ENCODE measurements at places on chromosomes 4 and X.

- DNase-seq, result peak; percentile 57
These were observed 108.3 kb upstream of the CAMK2D start for GRCh38 chr4:113869743-113870375.

DNA sequence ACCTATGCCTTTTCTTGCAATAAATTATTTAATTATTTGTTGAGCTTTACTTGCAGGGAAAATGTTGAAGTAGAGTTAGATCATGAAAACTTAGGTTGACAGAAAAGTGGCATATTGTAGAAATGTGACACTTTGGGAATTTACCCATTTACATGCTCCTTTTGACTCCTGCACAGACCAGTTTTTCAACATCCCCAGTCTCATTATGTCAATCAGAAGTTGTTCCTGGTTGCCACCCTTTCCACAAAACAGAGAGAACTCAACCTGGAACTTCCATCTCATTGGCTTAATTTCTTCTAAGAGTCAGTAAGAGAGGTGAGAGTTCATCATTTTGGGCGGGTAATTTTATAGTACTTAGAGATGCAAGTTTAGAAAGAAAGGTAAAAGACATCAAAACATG lies 284.6 kb upstream of the ANKRD50 start:
- no peak for DNase-seq

- peak; percentile 55 for DNase-seq
These were observed 10.7 kb downstream of the KLHL8 start for GRCh38 chr4:87209696-87210095.

- DNase-seq, result no peak
These were observed 1.8 kb downstream of the WWC2 start for GRCh38 chr4:183100827-183101226.

GRCh38 chr4:90727938-90728337 lies 600.7 kb downstream of the CCSER1 start:
- no peak for DNase-seq

DNA sequence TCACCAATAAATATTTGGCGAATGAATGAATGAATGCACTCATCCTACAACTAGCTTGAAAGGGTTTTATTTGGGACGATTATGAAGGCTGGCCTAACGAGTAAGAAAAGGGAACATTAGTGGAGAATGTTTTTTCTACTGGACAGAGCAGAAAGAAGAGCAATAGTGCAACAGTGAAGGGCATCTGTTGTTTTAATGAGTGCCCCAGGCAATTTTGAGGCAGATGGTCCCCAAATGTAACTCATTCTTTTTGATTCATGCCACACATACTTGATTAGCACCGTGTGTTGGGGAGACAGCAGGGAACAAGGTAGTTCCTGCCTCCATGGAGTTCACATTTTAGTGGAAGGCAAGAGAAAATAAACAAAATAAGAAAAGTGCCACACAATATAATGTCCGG lies 22.7 kb upstream of the INTS6L start:
- DNase-seq, result no peak

- DNase-seq, result peak; percentile 30
These were observed 220.7 kb downstream of the CAMK2D start for GRCh38 chr4:113540859-113541258.

DNA sequence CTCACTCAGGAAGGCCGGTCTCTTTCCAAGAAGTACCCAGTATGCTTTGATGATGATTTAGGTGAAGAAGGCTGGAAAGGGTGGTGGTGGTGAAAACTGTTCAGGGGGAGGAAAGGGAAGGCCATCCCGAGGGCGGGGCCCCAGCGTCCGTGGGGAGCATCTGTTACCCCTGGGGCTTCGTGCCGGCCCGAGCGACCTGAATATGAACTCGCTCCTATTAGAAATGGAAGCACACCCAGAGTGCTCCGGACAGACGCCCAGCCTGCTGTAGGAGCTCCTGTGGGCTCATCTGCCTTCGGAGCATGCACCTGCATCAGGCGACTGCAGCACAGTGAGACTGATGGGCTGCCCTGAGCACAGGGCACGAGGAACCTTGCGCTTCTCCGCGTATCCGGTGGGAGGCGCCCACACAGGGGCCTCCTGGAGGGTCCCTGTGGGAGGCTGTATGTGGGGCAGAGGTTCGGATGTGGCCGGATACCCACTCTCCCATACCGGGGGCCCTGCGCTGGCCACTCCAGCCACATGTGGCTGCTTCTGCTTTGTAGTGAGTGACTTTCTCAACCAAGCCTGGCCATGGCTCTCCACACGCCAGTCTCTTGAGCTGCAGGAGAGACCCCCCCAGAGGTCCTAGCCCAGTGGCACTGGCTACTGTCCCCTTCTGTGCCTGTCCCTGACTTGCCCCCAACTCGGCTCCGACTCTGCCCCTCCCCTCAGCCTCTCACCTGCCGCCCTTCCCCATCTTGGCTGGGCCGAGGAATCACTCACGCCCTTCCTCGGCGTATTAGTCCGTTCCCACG lies 36.7 kb downstream of the FGFRL1 start:
- DNase-seq, result peak; percentile 9

GRCh38 chr4:52799813-52800212 lies 48.6 kb upstream of the ERVMER34-1 start:
- no peak for DNase-seq

GRCh38 chr4:161519611-161520010 lies 644.2 kb downstream of the FSTL5 start:
- DNase-seq, result no peak

GRCh38 chr4:79439489-79439888 lies 31.5 kb upstream of the GK2 start:
- no peak for DNase-seq

DNA sequence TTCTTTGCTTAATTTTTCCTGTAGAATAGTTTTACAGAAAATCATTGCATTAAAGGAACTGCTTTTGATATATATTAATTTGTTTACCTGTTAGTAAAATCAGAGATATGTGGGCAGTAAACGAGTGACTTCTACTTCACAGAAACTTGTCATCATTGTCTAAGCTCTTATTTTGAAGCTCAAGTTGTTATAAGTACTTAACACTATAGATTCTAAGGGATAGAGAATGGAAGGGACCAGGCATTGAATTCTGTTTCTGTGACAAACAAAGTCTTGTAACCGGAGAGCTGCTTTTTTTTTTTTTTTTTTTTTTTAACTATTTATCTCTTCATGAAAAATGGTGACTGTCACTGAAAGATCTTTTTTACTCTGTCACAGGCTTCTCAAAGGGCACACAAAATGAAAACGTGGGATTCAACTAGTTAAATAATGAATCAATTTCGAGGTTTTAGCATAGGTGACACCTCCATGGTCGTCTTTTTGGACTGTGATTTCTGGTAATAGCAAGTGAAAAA lies 14.4 kb downstream of the STK26 start:
- DNase-seq, result no peak

DNA sequence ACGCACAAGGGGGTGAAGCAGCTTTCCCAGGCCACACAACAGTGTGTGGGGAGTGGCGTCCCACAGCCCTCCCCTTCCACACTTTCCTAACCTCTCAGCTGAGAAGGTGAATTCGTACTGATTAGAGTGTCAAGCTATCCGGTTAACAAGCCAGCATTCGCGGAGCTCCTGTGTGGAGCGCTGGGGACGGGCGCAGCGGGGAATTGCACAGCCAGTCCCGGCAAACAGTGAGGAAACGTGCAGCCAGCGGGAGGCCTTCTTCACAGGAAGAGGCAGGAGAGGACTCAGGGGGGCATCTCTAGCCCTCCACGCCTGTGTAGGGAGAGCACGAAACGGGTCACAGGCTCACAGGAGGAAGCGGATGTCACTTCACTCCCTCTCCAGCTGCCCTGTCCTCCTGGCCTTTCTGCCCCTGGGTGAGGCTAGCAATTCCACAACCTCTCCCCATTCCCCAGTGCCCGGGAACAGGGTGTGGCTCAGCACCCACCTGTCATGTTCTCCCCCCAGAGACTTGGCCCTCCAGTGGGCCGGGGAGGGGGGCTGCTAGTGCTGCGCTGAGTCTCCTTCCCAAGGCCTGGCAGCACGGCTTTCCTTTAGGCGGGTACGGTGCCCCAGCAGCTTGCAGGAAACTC lies 117.3 kb downstream of the CPZ start:
- no peak for DNase-seq

GRCh38 chr4:21552455-21552854 lies 396.1 kb downstream of the KCNIP4 start:
- DNase-seq, result no peak

- no peak for DNase-seq
These were observed 1.4 kb downstream of the WDFY3 start for GRCh38 chr4:84964995-84965552.

- peak; percentile 84 for DNase-seq
These were observed 549 bp downstream of the MSL3 start for GRCh38 chrX:11758400-11759171.

GRCh38 chr4:103397541-103397940 lies 199.4 kb upstream of the CENPE start:
- DNase-seq, result no peak

GRCh38 chr4:2046031-2046961 lies 12.8 kb upstream of the NAT8L start:
- no peak for DNase-seq

DNA sequence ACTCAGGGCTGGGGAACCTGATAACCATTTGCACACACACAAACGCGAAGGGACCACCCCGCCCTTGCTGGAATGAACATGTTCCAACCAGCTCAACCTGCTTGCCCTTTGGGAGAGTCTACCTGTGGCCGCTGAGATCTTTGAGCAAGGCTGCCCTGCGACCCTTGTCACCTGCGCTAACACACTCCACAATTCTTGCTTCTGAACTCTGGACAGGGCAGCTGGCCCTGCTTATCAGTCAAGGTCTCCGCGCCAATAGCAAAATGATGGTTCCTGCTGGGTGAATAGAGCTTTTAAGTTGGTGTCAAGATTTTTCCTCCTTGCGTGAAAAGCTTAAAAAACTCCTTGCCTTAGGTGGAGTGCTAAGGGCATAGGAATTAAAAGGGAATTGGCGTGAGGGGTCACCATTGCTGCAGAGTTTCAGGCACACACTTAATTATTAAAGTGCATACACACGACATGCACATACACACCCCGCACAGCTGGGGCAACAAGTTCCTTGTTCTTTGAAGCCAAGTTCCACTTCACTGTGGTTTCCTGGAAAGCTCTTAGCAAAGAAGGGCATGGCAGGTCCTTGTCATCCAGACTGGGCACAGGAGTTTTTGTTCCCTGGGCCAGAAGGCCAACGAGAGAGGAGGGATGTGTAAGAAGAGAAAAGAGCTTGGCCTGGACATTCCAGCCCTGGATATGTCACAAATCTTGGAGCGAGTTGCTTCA lies 207.7 kb downstream of the STIM2 start:
- DNase-seq, result no peak

DNA sequence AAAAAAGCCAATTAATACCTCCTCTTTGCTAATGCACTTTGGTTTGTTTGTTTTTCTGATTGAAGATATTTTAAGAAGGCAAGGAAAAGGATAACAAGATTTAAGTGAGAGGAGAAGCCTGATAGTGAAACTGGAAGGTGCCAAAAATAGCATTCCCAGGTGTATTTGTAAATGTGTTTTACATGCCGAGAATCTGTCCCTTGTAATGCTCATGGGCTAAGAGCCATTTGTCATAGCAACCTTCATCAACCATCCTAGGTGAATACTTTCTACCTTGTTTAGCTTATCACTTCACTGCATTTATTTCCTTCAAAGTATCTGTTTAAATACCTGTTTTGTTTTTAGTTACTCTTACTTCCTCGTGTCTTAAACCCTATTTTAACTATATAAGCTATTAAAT lies 127.8 kb downstream of the KCTD8 start:
- no peak for DNase-seq

- DNase-seq, result no peak
These were observed 265.5 kb downstream of the PPP3CA start for GRCh38 chr4:101081695-101082369.

DNA sequence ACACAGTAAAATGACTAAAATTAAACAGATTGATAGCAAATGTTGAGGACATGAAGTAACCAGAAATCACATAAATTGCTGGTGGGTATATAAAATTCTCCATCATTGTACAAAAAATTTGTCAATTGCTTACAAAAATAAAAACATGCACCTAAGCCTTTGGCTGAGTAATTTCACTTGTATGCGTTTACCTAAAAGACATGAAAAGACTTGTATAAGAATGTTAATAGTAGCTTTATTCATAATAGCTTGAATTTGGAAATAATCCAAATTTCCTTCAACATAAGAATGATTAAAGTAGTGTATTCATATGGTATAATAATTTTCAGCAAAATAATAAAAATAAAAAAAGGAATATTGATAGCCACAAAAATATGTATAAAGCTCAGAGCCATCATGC lies 37.7 kb downstream of the PDHA2 start:
- no peak for DNase-seq

- DNase-seq, result no peak
These were observed 468.9 kb downstream of the GRIA2 start for GRCh38 chr4:157689476-157689875.

- DNase-seq, result no peak
These were observed at the start of gene LRP2BP for GRCh38 chr4:185395238-185395955. Gene LRP2BP, minus strand, starts transcription at chr4:185395924. Its CDS starts 17,738 bp downstream, at chr4:185378186.

GRCh38 chrX:109373468-109373867 lies 108.4 kb downstream of the GUCY2F start:
- no peak for DNase-seq

- DNase-seq, result no peak
These were observed 69.9 kb upstream of the CAMK2D start for GRCh38 chr4:113831457-113831856.

DNA sequence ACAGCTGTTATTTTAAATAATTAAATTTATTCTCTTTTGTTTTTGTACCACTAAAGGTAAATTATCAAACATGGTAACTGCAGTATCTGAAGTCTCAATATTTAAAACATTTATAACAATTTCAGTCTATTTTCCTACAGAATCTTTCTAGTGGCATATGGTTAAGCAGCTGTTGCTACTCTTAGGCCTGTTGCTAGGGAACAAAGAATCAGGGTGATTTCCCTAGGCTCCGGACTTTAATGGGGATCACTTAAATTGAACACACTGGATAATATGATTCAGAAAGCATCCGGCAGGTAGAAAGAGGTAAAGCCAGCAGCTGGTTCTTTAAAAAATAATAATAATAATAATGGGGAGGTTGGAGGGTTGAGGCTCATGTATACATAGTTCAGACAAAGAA lies 17.6 kb downstream of the FBXO8 start:
- DNase-seq, result no peak

DNA sequence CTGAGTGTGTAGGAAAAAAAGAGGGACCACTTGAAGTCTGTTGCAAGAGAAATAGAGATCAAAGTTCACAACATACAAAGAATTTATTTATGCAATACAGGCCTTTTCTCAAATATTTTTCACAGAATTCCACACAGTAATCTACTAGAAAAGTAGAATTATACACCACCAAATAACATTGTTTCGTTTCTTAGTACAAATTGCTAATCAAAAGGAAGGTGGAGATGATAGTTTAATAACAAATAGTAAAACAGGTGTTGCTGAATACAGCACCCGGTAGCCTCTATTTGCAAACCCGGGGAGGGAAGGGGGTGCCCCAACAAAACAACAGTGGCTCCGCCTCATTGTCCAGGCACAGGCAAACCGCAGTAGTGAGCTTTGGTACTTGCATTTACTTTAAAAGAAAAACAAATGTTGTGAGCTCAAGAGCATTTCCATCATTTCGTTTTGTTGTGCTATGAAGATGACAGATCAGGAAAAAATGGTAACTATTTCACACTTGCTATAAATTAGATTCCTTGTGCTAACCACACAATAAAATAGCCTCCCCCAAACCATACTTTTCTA lies 186.4 kb downstream of the DCLK2 start:
- no peak for DNase-seq

Data from stimulated activated naive CD8-positive, alpha-beta T cell treated with anti-CD3 and anti-CD28 coated beads, Interleukin-15, amount 100 ng/mL, for 72 hours (primary cell).